ENCODE measurements at places on chromosomes 3 and 15. TPM values are rescaled to one million over a fixed set of nuclear protein-coding genes. Genes with fewer than 3 reads are reported as not detected.

CRYGS gene
- 2.3 TPM for total RNA-seq

GABRG3 gene
- not detected for total RNA-seq

CLDN16 gene
- total RNA-seq = not detected

POPDC2 gene
- under 0.01 TPM for total RNA-seq

B3GALNT1 gene
- 7.3 TPM for total RNA-seq

KLHL6 gene
- total RNA-seq = not detected

KBTBD12 gene
- not detected for total RNA-seq

AHSG gene
- total RNA-seq = not detected

KCNMB3 gene
- total RNA-seq = 1.8 TPM

EBLN2 gene
- total RNA-seq = 6.6 TPM

P2RY1 gene
- total RNA-seq = 0.39 TPM

SOX14 gene
- total RNA-seq = not detected

MNS1 gene
- 3.5 TPM for total RNA-seq

Measured in subcutaneous preadipocyte (primary cell).